Activated naive CD4-positive, alpha-beta T cell treated with anti-CD3 and anti-CD28 coated beads, Interleukin-2, amount 50 U/mL, for 72 hours (primary cell): ENCODE measurements at places on chromosomes 3 and 15. TPM values are rescaled to one million over a fixed set of nuclear protein-coding genes. Genes with fewer than 3 reads are reported as not detected.

Gene VGLL3
- 0.14 TPM for total RNA-seq

Gene CHCHD6
- total RNA-seq: 19.7 TPM

Gene DCLK3
- 0.06 TPM for total RNA-seq

Gene PRSS50
- not detected for total RNA-seq

Gene PARP9
- 26.9 TPM for total RNA-seq

Gene UBE2E1
- 82.2 TPM for total RNA-seq

Gene TEX55
- not detected for total RNA-seq

Gene ATP2C1
- 60.8 TPM for total RNA-seq

Gene CPN2
- not detected for total RNA-seq

Gene KATNBL1
- total RNA-seq: 49.9 TPM

Gene SCN11A
- 0.21 TPM for total RNA-seq

Gene HERC2
- total RNA-seq: 27.5 TPM

Gene CLDN11
- not detected for total RNA-seq
